A549 (cell line): ENCODE measurements at places on chromosomes 7 and 10.
A peak's percentile ranks its signal among the peaks of the same experiment; 100 is the strongest.

GRCh38 chr7:120402801-120403200 lies 129.8 kb downstream of the KCND2 start:
- no peak for DNase-seq

- no peak for DNase-seq
These were observed 127.6 kb upstream of the UNC5B start for GRCh38 chr10:71084818-71085126.

DNA sequence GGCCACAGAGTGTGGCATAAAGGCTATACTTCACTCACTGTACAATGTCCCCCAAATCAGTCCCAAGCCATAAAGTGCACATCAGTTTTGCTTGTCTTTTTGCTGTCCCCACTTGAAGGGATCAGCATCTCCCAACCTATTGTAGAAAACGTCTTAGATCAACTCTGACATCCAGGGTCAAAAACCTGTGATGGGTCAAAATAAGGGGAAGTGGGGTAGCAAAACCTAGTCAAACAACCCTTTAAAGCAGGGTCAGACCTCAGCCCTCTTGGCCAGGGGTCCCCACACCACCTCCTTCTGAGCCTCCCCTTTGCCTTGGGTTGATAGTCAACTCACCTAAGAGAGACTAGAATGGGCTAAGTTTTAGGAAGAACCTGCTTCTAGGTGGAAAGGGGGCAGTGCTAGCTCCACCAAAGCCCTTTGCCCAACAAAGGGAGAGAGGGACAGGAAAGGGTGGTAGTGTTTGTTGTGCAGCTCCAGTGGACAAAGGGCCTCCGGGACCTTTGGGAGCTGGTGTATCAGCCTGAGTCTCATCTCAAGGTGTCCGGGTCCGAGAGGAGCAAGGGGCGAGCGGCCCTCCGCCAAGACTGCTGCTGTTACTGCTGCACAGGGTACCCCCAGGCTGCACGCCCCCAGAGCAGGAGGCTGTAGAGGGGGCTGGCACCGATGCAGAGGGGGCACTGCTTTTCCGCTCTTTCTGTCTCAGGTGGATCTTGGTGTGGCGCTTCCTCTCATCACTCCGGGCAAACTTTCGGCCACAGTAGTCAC lies 3.3 kb downstream of the EGR2 start:
- no peak for DNase-seq

GRCh38 chr10:77325233-77325537 lies 312.4 kb downstream of the KCNMA1 start:
- DNase-seq: no peak

GRCh38 chr10:127922206-127922605 lies 15.3 kb downstream of the PTPRE start:
- DNase-seq: no peak

DNA sequence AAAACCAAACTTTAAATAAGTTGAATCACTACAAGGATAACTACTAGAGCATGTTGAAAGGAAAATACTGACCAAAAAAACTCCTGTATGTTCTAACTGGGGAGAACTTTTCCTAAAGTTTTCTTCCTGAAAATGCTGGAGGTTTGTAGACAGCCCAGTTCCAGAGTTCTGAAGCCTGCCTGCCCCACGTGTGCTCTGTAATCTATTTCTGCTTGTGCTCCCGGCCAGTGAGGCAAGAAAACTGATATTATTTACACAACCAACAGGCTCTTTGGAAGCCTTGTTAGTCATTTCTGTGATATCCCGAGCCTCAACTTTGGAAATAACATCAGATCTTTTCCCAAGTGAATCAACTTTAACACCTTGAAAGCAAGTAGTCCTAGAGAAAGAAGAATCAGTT lies 46.7 kb downstream of the ZFAND4 start:
- no peak for DNase-seq

DNA sequence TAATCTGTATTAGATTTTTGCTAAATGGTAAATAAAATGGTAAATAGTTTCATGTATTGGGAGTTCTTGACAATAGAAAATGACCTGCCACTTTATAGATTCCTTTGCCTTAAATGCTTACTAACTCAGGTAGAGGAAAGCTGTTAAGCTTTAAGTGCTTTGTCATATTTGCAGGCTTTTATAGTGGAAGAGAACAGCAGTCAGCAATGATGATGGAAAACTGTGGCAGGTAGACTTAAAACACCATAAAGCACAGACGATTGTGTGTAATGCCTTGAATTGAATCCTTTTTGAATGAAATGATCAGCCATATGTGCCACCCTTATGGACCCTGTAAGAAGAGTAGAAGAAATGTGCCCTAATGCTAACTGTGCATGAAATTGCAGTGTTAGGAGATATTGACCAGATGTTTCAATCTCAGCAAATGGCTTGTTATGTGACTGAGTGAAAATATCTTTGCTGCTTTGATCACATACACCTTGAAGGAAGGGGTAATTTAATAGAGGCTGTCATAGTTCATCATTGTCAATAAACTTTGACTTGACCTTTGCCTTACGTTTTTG lies 230.4 kb downstream of the ADK start:
- no peak for DNase-seq

DNA sequence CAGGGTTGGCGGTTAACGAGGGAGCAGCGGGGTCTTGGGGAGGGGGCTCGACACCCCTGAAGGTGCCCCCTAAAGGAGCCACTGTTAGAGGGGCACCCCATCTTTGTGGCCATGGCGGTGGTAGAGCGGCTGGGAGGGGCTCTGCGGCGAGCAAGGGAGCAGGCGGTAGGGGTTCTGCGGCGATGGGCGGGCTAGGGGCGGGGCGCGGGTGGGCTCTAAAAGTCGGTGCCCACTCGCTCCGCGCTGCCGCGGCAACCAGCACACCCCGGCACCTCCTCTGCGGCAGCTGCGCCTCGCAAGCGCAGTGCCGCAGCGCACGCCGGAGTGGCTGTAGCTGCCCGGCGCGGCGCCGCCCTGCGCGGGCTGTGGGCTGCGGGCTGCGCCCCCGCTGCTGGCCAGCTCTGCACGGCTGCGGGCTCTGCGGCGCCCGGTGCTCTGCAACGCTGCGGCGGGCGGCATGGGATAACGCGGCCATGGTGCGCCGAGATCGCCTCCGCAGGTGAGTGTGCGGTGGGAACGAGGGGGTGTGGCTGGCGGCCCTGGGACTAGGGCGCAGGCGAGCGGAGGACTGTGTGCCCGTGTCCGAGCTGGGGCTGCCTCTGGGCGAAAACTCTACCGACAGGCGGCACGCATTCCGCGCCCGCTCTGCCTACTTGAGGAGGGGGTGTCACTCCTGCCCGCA lies at the start of gene MEST:
Gene MEST (plus strand): TSS at position 245 of the 682 bp plus-strand sequence. CDS start 229 bp downstream, at position 474.
- no peak for DNase-seq

GRCh38 chr10:123636598-123637325 lies 29.4 kb upstream of the GPR26 start:
- no peak for DNase-seq

DNA sequence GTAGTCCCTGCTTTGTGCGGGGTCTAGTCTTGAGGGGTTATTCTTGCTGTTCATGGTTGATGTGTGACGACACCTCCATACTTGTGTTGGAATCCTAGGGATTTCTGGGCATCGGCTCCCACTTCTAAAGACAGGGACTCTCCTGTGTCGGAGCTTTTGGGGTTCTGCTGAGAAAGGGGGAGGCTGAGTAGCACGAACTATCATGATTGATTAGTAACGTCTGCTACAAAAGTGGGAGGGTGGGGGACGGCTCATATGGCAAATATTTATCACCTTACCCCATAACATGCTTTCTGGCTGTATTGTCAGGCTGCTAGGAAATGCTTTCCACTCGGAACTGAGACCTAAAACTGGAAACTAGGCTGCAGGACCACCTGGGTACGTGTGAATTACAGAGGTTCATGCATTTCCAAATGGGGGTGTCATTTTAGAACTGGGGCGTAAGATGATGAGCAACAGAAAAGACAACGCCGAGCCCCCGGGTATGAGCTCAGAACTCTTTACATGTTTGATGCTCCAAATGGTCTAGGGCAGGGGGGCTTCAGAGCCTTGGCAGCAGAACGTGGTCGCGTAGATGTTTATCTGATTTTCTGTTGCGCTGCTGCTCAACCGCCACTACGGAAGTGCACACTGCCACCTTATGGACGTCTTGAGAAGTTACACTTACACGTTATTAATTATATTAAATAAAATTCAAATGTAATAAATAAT lies 15.1 kb upstream of the NME8 start:
- peak; percentile 49 for DNase-seq

GRCh38 chr7:79520543-79520942 lies 67.1 kb upstream of the MAGI2 start:
- DNase-seq: no peak

- no peak for DNase-seq
These were observed 27.3 kb downstream of the ADAP1 start for GRCh38 chr7:927031-927671.

DNA sequence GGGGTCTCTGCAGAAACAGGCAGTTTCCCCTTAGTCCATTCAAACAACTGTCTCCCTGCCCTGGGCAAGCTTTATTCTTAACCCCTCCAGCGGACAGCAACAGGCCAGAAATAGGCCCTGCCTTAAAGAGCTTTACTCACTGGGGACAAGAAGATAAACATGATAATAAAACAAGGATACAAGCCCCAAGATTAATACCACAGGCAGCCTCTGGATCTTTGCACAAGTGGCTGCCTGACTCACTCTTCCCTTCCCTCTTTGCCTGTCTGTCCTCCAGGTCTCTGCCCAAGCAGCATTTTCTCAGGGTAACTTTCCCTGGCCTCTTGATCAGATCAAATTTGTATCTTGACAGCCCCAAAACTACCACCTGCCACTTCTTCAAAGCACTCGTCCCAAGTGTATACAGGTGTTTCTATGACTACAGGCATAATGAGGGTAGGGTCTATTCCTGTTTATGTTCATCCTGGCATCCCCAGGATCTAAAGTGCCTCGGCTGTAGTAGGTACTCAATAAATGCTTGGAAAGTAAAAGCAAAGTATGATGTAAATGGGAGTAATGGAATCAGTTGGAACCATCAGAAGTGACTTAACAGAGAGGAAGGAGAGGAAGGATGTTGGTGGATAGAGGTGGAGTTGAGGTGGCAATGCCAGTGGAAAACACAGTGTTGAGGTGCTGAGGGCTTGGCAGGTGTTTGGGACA lies 7.0 kb upstream of the CAMK2G start:
- DNase-seq: no peak

DNA sequence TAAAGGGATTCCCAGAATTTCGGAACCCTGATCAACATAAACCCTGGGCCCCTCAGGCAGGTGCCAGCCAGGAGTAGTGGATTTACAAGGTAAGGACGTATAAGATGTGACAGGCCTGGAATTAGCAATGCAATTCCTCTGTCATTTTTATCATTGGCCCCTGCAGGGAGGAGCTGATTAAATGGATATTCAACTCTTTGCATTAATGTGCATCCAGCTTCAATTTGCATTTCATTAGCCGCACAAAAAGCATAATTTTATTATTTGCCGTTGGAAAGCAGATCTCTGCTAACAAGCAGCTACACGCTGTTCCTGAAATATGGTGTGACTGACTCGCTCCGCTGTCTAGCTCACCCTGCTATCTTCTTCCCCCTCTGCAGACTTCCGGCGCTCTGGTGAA lies 195.8 kb downstream of the RPS24 start:
- DNase-seq: no peak

DNA sequence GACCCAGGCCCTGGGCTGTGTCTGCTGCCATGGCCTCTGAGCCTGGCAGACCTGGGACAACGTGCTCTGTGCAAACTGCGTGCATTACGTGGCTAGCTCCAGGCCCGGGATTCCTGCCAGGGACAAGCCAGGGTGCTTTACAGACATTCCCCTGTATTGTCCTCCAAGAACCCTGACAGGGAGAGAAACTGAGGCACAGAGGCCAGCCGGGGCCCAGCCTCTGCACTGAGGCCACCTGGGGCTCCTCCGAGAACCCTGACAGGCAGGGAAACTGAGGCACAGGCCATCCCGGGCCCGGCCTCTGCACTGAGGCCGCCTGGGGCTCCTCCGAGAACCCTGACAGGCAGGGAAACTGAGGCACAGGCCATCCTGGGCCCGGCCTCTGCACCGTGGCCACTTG lies 64.9 kb downstream of the CFAP46 start:
- no peak for DNase-seq

DNA sequence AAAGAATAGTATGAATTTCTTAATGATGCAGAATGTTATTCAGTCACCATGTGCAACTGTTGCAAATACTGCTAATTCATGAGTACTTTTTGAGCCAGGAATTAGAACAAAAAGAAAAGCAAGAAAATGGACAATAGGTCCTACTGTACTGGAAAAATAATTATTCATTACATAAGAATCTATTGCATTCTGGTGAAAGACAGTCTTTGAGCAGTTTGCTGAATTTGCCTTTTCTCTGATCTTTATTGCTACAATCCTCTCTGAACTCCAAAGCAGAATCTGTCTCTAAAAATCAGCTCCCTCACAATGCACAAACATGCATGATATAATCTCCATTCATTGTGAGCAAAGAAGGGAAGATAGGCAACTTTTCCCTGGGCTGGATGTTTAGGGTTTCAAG lies 12.8 kb downstream of the IFIT2 start:
- DNase-seq: no peak

DNA sequence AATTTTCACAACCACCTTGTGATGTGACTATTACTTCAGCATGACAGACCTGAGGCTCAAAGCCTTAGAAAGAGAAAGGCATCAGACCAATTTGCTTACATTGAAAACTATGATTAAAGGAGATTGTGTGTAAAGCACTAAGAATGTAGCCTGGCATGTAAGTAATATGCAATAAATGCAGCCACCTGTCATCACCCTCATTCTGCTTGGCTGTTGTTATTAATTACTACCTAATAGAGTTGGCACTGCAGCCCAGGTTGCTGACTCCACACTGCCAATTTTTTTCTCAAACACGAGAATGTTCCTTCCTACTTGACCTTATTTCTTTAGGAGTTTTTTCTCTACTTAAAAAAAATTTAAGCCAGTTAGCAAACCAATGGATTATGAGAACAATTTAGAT lies 61.2 kb upstream of the NPVF start:
- DNase-seq: no peak

DNA sequence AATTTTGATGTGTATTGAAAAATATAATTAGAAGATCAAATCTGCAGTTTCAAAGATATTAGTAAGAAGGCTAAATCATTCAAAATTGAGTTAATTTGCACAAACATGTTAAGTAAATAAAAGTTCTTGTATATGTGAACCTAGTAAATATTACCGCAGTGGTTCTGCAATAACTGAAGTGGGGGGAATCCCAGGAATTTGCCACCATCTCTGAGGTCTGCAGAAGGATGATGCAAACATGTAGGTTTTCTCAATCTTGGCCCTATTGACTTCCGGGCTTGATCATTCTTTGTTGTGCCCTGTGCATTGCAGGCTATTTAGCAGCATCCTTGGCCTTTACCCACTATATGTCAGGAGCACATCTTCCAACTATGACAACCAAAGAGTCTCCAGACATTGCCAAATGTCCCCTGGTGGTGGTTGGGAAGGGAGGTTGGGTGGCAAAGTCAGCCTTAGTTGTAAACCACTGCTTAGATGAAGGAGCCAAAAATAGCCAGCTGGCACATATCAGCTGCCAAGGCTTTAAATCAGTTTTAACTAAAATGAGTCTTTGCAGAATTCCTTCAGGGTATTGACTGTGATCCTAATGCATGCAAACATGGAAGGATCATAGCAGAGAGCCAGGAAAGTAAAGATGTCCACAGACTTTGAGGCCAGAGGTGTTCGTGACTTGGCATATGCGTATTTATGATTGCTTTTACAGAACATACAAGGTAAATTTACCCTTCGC lies 146.3 kb downstream of the TRIL start:
- no peak for DNase-seq
